ENCODE measurements at places on chromosomes 13 and 19. TPM values are rescaled to one million over a fixed set of nuclear protein-coding genes. Genes with fewer than 3 reads are reported as not detected.

DNA sequence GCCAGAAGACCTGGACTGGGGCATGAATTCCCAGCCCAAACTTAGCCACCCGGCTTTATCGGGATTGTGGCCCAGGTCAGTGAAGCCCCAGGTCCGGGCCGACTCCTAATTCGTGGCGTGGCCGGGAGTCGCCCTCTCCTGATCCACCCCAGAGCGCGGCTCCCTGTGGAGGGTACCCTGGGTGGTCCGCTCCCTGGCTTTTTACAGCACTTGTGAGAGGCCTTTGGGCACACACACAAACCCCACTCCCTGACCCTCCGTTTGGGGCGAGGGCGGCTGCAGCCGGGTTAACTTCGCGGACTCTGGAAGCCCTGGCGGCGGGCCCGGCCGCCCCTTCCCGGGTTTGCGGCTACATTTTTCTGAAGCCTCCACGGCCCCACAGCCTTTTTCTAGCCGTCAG, 56.4 kb downstream of the ZNF568 start:
- no peak for DNase-seq

GRCh38 chr13:42474954-42475353, 99.0 kb upstream of the TNFSF11 start:
- DNase-seq = no peak

GRCh38 chr13:90857921-90858320, 489.6 kb upstream of the MIR17HG start:
- no peak for DNase-seq

DNA sequence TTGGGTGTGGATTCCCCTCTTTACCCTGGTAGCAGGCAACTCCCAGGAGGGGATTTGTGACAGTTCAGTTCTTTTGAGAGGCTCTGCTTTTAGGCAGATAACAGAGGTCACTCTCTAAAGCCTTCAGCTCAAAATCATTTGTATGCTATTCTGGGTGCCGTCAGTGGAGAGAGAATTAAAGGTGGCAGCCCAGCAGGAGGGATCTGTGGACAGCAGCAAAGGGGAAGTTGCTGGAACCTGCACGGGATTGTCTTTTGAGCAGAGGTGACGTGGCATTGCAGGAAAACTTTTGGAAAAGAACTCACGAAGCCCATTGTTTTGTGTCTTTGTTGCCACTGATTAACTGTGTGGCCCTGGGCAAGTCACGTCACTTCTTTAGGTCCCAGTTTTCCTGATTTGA, 62.4 kb upstream of the C1QTNF9 start:
- DNase-seq = no peak

RCBTB2 gene
- 21.8 TPM for total RNA-seq

- no peak for DNase-seq
Measured at GRCh38 chr13:110347535-110348308, 40.6 kb downstream of the COL4A2 start.

SIAH3 gene
- not detected for total RNA-seq

- no peak for DNase-seq
Measured at GRCh38 chr19:33047422-33047821, 17.3 kb downstream of the RHPN2 start.

CXCL17 gene
- not detected for total RNA-seq

PRR20B gene
- not detected for total RNA-seq

C1QTNF9B gene
- total RNA-seq = not detected

DNA sequence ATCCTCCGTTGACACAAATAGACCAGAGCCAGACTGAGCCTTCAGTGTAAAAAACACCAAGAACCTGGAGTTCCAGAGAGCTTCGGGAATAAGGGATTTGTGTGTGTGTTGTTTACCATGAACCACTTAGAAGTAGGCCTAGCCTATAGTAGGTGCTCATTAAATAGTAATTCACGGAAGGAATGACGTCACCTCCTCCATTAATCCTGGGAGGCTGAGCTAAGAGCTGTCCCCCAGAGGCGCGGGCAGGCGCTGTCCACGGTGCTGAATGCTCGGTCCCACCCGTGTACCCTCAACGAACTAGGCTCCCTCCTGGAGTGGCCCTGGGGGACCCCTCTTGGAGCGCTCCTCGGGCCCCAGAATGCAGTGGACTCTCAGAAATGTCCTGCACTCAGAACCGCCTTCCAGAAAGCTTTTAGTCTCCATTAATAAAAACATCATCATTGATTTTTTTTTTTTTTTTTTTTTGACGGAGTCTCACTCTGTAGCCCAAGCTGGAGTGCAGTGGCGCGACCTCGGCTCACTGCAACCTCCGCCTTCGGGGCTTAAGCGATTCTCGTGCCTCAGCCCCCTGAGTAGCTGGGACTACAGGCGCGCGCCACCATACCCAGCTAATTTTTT, 6.5 kb downstream of the UNC13A start:
- DNase-seq = no peak

C19orf73 gene
- 1.7 TPM for total RNA-seq

GIPR gene
- 9.3 TPM for total RNA-seq

ZNF536 gene
- total RNA-seq = 0.57 TPM

SPACA4 gene
- total RNA-seq = not detected

NOP53 gene
- 701 TPM for total RNA-seq

FFAR3 gene
- 1.7 TPM for total RNA-seq

DNA sequence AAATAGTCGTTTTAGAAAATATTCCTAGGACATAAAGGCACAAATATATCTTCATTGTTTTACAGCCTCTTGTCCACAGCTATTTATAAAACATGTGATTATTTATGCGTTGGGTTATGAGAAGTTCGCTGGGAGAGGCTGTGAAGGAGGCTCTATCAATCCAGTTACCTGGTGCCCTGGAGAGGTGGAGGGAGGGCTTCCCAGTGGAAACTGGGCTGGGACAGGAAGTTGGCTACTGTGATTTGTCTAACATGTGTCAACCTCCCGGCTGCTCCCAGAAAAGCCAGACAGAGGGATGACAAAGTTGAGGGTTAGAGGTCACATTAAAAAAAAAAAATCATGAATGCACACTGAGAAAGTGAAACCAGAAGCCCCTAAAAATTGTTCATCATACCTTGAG, 346.5 kb downstream of the ZNF536 start:
- DNase-seq = no peak

CD79A gene
- total RNA-seq = 4.9 TPM

DNA sequence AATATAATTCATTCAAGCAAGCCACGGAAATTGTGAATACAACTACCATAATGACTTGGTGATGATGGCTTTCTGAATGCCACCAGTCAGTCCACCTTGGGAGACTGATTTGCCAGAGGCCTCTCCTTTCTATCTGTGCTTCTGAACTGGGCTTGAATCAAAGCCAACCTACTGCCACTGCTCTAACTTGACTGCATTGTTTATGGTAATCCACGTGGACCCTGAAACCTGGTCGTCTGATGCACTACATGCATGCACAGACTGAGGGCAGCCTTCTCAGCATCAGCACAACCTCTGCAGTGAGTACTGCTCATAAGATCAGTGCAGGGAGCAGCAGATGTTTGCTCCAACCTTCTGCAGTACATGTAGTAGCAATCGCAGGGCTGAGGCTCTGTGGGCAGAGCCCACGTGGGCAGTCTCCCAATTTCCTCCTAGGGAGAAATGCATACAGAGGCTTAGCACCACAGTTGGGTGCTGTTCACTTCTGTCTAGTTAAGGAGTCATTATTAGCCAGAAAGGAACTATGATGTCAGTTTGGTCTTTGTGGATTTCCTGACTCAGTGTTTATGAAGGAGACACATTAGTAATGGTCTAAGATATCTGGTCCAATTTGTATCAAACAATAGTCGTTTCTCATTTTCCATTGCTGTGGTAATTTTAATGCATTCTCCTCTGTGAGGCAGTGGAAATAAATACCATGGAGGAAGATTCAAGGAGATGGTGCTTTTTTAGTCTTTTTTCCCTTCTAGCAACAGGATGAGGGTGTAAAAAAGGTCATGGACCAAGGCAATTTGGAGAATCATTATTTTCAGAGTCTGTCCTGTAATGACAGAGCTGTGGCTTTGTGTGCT, 82.5 kb downstream of the AKAP11 start:
- peak; percentile 40 for DNase-seq

STARD13 gene
- total RNA-seq = not detected

GRCh38 chr19:3813473-3814392, 27.6 kb upstream of the MATK start:
- DNase-seq = peak; percentile 28

TRPM4 gene
- not detected for total RNA-seq

DNA sequence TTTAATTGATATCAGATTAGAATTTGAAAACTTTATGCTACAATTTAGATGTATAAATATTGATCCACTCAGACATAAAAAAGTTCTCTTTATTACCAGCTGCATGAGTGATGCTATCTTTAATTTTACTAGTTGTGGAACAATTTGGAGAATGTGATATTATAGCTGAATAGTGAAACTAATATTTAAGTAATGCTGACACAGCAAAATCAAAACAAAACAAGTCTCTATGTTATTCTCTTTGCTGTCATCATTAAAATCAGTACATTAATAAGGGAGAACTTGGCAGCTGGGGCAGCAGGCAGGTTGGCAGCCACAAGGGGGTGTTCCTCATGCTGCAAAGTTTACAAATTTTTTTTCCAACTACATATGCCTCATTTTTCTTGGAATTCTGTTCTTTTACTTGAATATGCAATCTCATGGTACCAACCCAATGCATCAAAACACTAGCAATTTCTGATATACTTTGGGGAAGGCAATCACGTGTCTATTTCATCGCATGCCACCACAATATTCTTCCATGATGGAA, 585.3 kb downstream of the FGF9 start:
- no peak for DNase-seq

DNA sequence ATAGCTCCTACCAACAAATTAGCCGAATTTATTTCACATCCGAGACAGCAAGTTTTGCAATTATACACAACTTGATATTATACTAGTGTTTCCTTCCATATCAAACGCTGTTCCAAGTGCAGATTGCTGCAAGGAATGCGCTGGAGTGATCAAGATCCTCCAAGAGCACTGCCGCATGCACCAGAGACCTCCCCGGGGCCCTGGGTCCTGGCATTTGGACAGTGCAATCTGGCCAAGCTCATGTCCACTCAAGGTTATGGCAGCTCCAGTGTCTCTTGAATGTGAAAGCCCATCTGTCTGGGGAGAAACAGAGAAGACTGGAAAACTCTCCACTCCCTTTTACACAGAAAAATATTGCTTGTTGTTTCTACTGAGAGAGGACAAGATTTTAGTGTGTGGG, 111.9 kb downstream of the HSPH1 start:
- no peak for DNase-seq
